ENCODE measurements at places on chromosomes 12 and 14. TPM values are rescaled to one million over a fixed set of nuclear protein-coding genes. Genes with fewer than 3 reads are reported as not detected.

The RAPGEF3 gene
- total RNA-seq = 0.81 TPM

The MYBPC1 gene
- not detected for total RNA-seq

The SYCP3 gene
- total RNA-seq = not detected

The IAPP gene
- total RNA-seq = not detected

The SMIM41 gene
- not detected for total RNA-seq

The KIAA0586 gene
- 8.2 TPM for total RNA-seq

The ENDOU gene
- not detected for total RNA-seq

The AQP2 gene
- total RNA-seq = not detected

The KRT79 gene
- total RNA-seq = 0.05 TPM

The RIMKLB gene
- 17.3 TPM for total RNA-seq

The RD3L gene
- total RNA-seq = not detected

The ZNF891 gene
- 0.44 TPM for total RNA-seq

The MANSC4 gene
- total RNA-seq = not detected

The FUT8 gene
- 13.4 TPM for total RNA-seq

The TMEM132C gene
- not detected for total RNA-seq

The CEBPE gene
- not detected for total RNA-seq

The SSTR1 gene
- not detected for total RNA-seq

The HOXC12 gene
- not detected for total RNA-seq

The OR6S1 gene
- total RNA-seq = not detected

The TROAP gene
- 87.2 TPM for total RNA-seq

The TMPRSS12 gene
- total RNA-seq = not detected

The SLC25A47 gene
- total RNA-seq = not detected

The ADGRD1 gene
- total RNA-seq = 0.56 TPM

The ALDH6A1 gene
- total RNA-seq = 1.9 TPM

The SLC6A15 gene
- 3.0 TPM for total RNA-seq

The INSM2 gene
- total RNA-seq = not detected

The VWF gene
- 0.10 TPM for total RNA-seq

The MGP gene
- not detected for total RNA-seq

The SERPINA12 gene
- not detected for total RNA-seq

The UTP20 gene
- total RNA-seq = 18.9 TPM

The KRT6A gene
- total RNA-seq = 1.4 TPM

The CDH24 gene
- 5.2 TPM for total RNA-seq

The ACOT2 gene
- 42.3 TPM for total RNA-seq

The MOAP1 gene
- total RNA-seq = 16.6 TPM

The RASSF9 gene
- total RNA-seq = 0.67 TPM

The PRICKLE1 gene
- 0.85 TPM for total RNA-seq

The HNF1A gene
- 5.6 TPM for total RNA-seq

The COX8C gene
- not detected for total RNA-seq

The GZMB gene
- not detected for total RNA-seq

The CLEC9A gene
- total RNA-seq = not detected

The IQSEC3 gene
- total RNA-seq = not detected

The TIGAR gene
- total RNA-seq = 38.4 TPM

The SLC38A4 gene
- not detected for total RNA-seq

The KITLG gene
- total RNA-seq = 12.1 TPM

The IKBIP gene
- 71.1 TPM for total RNA-seq

The IL31 gene
- not detected for total RNA-seq

The APOF gene
- not detected for total RNA-seq

The BBOF1 gene
- total RNA-seq = 2.8 TPM

Data from A549 treated with CORT108297 at 1 μM for 4 hours (cell line).